ENCODE measurements at places on chromosomes 12 and 14.

- no peak for DNase-seq
Measured at GRCh38 chr12:80810874-80811273, 94.2 kb downstream of the MYF5 start.

GRCh38 chr12:124767066-124767821, 96.4 kb downstream of the SCARB1 start:
- peak; percentile 85 for DNase-seq

DNA sequence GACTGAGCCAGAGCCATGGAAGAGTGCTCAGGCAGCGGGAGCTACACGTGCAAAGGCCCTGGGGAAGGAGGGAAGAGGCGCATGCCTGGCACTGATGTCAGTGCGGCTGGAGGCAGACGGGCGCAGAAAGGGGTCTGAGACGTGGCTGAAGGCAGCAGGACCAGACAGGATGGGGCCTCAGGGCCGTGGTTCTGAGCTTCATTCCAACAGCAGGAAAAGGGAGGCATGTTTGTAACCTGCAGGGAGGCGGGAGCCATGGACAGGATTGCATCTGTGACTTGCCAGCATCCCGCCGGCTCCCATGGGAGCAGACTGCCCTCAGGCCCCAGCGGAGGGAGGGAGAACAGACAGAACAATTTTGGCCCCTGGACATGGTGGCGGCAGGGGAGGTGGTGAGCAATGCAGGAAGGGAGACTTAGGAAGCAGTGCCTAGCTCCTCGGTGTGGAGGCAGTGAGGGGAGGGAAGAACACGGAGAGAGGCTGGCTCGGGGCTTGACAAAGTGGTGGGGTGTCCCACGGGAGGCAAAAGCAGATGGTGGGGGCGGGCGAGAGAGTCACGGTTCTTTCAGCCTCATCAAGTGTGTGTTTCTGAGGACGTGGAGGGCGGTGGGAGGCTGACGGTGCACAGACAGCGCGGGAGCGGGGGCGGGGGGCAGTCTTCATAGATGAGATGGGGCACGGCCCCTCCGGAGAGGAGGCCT, 33.3 kb upstream of the INF2 start:
- DNase-seq, result no peak

GRCh38 chr12:17097674-17098073, 491.7 kb upstream of the LMO3 start:
- DNase-seq, result no peak

All from activated CD4-positive, alpha-beta T cell treated with anti-CD3 and anti-CD28 coated beads, Interleukin-2, amount 50 U/mL, for 48 hours (primary cell).